ENCODE measurements at places on chromosomes 1 and 21.
A peak's percentile ranks its signal among the peaks of the same experiment; 100 is the strongest.

- DNase-seq: no peak
Observed at GRCh38 chr1:203328714-203329122, 22.2 kb downstream of the FMOD start.

DNA sequence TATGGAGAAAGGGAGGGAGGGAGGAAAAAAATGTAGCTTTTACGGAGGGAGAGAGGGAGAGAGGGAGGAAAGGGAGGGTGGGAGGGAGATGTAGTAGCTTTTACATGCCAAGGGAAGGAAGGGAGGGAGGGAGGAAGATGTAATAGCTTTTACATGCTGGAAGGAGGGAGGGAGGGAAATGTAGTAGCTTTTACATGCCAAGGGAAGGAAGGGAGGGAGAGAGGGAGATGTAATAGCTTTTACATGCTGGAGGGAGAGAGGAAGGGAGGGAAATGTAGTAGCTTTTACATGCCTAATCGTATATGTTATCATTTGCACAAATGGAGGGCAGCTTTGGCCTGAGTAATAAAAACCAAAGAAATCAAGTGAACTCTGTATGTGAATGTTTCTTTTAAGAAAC, 35.6 kb downstream of the EEIG2 start:
- no peak for DNase-seq

DNA sequence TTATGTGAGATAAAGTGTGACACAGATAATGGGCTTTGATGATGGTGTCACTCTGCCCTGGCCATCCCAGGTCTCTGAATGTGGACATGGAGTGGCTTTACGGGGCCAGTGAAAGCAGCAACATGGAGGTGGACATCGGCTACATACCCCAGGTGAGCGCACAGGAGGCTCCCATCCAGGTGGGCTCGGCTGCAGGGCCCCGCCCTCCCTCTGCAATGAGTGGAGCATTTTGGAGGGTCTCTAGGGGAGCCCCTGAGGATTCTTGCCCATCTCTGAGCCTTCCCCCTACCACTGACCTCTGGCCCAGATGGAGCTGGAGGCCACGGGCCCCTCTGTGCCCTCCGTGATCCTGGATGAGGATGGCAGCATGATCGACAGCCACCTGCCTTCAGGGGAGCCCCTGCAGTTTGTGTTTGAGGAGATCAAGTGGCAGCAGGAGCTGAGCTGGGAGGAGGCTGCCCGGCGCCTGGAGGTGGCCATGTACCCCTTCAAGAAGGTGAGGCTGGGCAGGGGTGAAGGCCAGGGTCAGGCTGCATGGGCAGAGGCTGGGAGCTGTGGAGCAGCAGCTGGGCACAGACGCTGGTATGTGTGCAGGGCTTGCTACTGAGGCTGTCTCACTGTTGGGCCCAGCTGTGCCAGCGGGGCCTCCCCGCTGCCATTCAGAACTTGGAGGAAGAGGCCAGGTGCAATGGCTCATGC, 8.2 kb upstream of the MTFR1L start:
- DNase-seq: no peak

DNA sequence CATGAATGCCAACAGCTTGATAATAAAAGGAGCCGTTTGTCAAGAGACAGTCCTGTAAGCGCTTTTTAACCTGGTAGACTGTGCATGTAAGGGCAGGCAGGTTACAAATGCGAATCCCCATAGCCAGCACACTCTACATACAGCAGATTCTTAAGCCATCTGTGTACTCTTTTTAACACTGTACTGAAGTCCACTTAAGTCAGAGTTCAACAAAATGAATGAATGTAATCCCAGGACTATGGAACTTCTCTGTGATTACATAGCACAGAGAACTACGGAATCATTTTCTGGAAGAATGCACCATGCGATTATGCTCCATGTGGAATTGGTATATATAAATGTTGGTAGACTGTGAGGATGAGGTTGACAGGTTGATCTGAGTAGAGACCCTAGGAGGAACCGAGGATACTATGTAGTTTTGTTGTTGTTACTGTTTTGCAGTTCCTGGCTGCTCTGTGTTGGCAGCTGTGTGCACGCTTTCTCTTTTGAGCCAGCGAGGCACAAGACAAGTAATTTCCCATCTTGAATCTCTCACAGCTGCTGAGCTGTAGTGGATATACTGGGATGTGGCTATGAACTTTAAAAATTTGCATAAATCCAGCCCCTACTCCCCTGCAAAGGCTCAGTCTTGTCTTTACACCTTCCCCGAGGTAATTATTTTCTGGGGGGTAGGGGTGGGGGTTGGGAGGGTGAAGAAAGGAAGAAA, 21.9 kb downstream of the LRRC8D start:
- DNase-seq: no peak

DNA sequence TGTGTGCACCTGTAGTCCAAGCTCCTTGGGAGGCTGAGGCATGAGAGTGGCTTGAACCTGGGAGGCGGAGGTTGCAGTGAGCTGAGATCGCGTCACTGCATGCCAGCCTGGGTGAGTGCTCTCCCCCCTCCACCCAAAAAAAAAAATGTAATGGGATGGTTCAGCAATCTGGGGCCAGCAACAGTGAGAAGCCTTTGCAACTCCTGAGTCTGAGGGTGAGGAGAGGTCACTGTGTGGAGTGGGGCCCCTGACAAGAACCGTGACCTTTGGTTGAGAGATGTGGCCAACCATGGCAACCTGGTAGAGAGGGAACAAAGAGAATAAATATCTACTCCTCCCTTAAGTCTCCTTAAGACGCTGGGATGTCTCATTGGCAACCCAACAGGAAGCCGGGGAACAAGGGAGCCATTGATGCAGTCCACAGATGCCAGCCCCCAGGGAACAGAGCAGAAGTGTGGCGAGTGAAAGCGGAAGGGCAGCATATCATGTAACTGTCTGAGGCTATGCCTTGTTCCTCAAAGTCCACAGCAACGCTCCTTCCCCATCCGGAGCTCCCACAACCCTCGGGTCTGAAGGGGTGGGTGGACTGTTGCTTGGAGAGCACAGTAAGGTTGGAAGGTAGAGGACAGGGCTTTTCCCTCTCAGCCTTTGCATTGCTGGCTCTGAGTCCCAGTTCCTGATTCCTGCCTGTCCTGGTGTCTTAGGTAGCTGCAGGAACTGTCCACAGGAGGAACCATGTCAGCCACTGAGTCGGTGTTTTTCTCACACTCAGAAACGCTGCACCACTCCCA, 8.3 kb downstream of the TRNP1 start:
- DNase-seq: peak; percentile 55

- DNase-seq: no peak
Observed at GRCh38 chr1:63523738-63524137, 413 bp downstream of the EFCAB7 start.

DNA sequence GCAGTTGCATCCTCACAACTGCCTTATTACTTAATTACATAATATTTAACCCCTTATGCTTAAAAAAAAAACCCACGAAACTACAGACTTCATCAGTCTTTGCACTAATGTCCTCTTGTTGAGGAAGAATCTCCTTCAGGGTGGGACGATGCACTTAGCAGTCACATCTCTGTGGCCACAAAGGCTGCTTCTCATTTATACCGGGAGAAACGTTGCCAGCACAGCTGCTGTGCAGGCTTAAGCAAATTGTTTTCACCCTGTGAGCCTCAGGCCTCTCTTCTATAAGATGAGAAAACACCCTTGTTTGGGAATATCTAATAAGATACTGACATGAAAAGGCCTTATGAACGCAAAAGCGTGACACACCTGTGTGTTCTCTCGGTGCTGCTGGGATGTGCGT, 2.9 kb upstream of the OBSCN start:
- DNase-seq: no peak

GRCh38 chr1:229431284-229432115, 2.4 kb downstream of the ACTA1 start:
- DNase-seq: no peak

- DNase-seq: no peak
Observed at GRCh38 chr1:233759665-233760064, 144.8 kb upstream of the SLC35F3 start.

GRCh38 chr1:80678438-80678837, 1122.3 kb upstream of the ADGRL2 start:
- DNase-seq: no peak

- peak; percentile 59 for DNase-seq
Observed at GRCh38 chr1:110176299-110176956, 26.1 kb downstream of the SLC6A17 start.

- DNase-seq: no peak
Observed at GRCh38 chr1:154453161-154453560, 48.0 kb downstream of the IL6R start.

DNA sequence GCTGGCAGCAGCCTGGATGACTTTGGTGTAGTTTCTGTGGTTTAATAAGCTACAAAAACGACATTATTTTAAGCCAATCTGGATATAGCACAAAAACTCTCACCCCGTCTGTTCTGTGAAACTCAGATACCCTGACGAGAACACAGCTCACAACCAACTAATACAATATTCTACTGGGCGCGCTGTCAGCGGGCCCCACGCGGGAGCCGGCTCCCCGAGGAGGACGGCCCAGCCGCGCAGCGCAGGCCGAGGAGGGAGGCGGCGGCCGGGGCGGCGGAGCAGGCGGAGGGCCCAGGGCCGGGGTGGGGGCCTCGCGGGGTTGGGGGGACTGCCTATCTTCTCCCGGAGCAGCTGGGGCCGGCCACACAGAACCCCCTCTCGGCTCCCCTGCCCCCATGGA, 87.2 kb upstream of the POU3F1 start:
- DNase-seq: no peak

DNA sequence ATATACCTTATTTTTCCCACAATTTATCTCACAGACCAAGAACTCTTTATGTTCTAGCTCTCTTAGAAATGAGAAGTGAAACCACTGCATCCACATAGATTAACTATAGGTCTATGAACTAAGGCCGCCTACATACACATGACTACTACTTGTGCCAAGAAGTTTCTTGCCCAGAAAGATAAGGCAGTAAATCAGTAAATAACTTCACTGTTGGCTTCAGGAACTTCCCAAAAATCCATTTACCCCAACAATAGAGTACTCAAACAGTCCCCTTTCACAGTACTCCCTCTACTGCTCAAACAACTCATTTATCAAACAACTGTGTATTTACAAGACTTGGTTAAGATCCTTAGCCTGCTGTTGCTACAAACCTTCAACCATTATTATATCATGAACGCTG, 96.5 kb downstream of the NME7 start:
- no peak for DNase-seq

GRCh38 chr1:201430776-201431175, 9.2 kb upstream of the TNNI1 start:
- no peak for DNase-seq

GRCh38 chr21:45423201-45423955, 18.4 kb downstream of the COL18A1 start:
- peak; percentile 6 for DNase-seq

- no peak for DNase-seq
Observed at GRCh38 chr1:18661404-18662285, 31.0 kb downstream of the PAX7 start.

DNA sequence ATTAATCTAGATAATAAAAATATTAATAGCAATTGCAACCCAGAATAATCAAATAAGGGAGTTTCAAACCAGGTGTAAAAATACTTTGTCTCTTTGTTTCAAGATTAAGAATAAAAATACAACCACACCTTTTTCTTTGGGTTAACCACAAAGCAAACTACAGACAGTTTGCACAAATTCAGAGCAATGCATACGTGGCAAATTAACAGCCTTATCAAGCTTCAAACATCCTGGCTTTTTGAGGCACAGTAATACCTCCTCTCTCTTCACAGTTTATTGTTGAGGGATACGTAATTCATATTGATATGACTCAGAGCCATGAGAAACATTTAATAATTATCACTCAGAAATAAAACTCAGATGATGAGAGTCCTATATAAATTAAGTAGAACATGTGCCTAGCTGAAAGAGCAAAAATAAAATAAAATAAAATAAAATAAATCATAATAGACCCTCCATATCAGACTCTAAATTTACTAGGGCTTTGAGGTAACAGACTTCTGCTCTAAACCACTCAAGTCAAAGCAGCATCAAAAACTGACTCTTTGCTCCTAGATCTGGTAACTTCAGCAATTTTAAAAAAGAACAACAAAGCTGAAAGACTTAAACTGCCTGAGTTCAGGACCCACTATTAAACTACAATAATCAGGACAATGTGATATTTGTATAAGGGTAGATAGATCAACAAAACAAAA, 11.4 kb downstream of the EDEM3 start:
- DNase-seq: no peak

- no peak for DNase-seq
Observed at GRCh38 chr21:44288251-44289110, 2.8 kb downstream of the AIRE start.

- no peak for DNase-seq
Observed at GRCh38 chr1:162367073-162367472, 9.6 kb downstream of the SPATA46 start.

DNA sequence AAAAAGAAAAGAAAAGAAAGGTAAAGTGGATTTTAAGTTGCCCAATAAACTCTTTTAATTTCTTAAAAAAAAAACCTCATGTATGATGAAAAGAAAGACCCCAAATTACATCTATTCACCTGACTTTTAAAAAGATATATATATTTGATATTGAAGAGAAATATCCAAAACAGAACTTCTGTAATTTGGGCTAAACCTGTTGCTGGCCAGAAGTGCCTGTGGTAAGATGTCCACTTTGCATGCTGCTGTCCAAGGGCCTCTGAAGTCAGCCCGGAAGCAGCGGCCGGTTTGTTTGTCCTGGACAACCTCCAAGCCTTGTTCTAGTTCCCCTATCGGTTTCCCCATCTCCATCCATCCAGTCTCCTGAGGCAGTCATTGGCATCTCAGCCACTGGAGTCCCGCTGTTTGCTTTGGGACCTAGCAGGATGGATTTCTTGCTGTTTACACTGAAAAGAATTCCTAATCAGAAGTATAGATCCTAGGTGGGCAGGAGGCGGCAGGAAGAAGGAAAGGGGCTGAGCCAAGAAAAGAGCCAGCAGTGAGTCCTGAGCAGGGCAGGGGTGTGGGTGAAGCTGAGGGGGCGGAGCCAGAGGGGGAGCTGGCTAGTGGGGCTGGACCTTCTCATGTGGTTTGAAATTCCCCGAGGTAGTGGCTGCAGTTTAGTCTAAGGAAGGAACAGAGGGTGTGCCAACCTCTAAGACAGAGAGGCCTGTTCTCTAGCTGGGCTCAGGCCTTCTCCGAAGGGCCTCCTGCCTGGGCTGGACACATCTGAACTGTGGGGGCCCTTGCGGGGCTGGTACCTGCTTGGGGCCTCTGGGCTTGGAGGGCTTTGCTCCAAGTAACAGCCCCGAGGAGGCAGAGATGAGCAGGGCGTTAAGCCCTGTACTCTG, 3.3 kb downstream of the NCMAP start:
- DNase-seq: peak; percentile 48

GRCh38 chr1:27147842-27148518, 6.9 kb downstream of the SLC9A1 start:
- DNase-seq: no peak

GRCh38 chr1:61462628-61463027, 262.3 kb downstream of the TM2D1 start:
- no peak for DNase-seq

- no peak for DNase-seq
Observed at GRCh38 chr1:14183329-14183728, 415.2 kb upstream of the KAZN start.

DNA sequence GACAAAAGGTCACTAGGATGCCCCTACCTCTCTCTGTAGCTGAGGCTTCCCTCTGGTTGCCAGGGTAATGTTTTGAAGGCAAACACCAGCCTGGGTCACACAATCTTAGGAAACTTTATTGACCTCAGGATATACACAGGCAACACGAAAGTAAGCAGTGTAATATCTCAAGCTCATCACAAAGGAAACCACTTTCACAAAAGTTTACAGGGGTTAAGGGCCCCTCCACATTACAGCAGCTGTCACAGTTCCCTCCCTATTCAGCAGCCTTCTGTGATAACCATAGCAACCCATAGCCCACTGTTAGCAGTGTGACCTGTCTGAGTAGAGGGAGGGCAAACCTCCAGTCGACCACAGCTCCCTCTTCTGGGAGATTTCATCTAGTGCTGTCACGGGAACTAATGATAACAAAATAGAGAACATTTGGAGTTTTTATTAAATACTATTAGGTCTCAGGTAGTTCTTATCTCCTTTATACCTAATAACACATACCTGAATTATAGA, 149.8 kb downstream of the PTPRC start:
- no peak for DNase-seq

Data from left ventricle myocardium inferior (tissue), 1 donor.